NCI-H1092 (cell line): ENCODE measurements at places on chromosomes 5 and 9.

GRCh38 chr5:75640395-75640794, 29.1 kb downstream of the ANKDD1B start:
- DNase-seq = no peak

DNA sequence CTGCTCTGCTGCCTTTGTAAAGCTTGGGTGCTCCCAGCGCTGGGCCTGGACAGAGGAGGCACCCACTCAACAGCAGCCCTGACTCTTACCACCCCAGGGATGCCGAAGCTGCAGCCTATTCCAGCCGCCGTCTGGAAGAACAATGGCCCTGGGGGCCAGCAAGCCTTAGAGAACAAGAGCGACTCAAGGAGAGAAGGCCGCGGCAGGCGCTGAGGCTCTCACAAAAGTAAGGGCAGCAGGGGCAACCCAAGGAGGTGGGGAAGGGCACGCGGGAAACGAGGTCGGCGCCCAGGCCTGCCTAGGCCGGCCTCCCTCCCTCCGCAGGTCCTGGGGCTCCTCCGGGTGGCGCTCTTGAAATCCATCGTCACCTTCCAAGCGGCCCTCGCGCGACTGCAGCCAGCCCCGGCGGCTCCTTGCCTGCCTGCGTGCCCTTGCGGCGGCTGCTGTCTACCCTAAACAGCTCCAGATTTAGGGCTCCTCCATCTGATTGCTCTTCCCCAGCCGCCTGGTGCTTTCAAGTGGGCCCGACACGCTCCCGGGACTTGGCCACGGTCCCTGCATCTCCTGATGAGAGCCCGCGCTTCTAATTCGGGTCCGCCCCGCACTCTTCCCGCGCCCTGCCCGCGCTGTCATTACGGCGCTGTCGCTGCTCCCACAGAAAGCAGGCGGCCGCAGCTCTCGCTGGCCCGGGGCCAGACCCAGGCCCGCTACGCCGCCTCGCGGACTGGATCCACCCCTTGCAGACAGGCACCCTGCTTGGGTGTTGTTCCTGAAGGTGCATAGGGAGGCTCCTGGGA, 213.3 kb downstream of the SEMA6A start:
- DNase-seq = peak; percentile 39

- no peak for DNase-seq
Observed at GRCh38 chr9:13735181-13735580, 455.7 kb upstream of the MPDZ start.

GRCh38 chr5:97124335-97124734, 18.1 kb downstream of the LIX1 start:
- DNase-seq = no peak

DNA sequence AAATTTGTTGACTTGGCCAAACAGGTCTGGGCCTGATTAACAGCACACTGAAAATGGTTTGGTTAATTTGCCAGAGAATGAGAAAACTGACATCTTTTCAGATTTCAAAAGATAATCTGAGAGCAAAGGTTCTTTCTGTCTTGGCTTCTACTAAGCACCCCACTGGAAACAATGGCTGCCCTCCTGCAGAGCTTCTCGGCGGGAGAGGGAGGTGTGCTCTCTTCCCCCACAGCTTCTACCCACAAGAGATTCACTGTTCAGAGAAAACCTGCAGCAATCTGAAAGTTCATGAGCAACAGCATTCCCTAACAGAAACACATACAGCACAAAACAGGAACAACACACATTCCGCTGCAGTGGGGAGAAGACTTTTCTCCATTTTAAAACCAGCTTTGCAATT, 3.0 kb downstream of the DNAH5 start:
- no peak for DNase-seq

- DNase-seq = no peak
Observed at GRCh38 chr9:123548741-123549545, 192.9 kb downstream of the CRB2 start.

GRCh38 chr5:34881246-34881645, 34.1 kb downstream of the RAD1 start:
- no peak for DNase-seq

- DNase-seq = peak; percentile 70
Observed at GRCh38 chr9:113343732-113344231, 3.7 kb upstream of the WDR31 start.
